Germinal center (tissue), 1 donor: ENCODE measurements at places on chromosomes 13 and 19.

DNA sequence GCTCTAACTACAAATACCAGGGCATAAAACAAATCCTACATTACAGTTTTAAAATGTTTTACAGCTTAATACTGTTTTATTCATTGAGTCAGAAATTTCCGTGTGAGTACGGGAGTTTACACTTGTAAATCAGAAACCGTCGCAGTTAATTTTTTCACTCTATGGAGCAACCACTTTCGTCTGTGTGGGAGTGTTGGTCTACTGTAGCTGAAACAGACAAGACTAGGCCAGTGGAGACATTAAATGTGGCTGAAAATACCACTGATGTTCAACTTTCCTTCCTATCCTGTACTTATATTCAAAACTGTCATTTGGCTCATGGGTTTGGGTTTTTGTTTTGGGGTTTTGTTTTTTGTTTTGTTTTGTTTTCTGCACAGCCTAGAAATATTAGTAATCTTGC is 268.7 kb downstream of the DCT start:
- DNase-seq: no peak

- DNase-seq: no peak
Measured at GRCh38 chr13:99527301-99527700, 26.0 kb downstream of the TM9SF2 start.

DNA sequence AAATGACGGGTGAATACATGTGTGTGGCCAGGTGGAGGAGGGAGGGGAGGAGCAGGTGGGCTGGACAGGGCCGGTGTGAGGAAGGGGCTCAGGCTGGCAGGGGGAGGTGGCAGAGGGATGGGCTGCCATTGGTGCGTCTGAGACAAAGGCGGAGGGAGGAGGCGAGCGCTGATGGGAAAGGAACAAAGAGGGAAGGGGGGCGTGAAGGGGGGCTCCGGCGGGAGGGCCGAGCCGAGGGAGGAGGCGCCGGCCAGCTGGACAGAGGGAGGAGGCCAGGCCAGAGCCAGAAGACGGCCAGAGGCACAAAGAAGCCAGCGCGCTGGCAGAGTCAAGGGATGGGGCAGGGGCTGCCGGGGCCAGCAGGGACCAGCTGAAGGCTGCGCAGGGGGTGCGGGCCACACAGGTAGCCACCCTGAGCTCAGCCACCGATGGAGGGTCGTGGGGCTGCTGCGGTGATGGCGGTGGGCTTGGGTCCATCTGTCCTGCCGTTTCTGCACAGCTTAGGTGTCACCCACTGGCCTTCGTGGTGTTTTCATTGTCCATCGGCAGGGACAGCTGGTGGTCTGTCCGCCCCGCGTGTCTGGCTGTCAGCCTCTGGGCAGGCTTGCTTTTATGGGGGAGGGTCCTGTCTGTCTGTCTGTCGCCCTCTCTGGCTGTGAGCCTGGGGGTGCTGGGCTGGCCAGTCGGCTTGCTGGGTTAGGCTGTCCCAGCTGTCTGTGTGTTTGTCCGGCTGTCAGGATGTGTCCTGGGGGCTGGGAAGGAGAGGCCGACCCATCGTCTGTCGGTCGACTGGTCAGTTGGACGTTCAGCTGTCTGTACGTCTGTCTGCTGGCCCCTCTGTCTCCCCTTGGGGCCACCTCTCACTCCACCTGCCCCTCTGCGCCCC is 2.2 kb downstream of the APC2 start:
- DNase-seq: no peak

- no peak for DNase-seq
Measured at GRCh38 chr19:34236035-34236987, 18.0 kb upstream of the GARRE1 start.

- DNase-seq: no peak
Measured at GRCh38 chr19:31109636-31110035, 239.6 kb downstream of the TSHZ3 start.

DNA sequence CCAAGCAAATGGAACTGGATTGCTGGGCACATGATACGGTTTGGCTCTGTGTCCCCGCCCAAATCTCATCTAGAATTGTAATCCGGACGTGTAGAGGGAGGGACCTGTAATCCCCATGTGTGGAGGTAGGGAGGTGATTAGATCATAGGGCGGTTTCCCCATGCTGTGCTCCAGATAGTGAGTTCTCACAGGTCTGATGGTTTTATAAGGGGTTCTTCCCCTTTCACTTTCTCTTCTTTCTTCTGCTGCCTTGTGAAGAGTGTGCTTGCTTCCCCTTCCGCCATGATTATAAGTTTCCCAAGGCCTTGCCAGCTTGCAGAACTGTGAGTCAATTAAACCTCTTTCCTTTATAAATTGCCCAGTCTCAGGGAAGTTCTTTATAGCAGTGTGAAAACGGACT is 32.6 kb upstream of the MTIF3 start:
- peak; percentile 59 for DNase-seq

- DNase-seq: no peak
Measured at GRCh38 chr19:30480097-30480496, 107.9 kb downstream of the ZNF536 start.

GRCh38 chr13:114200399-114200911 is 21.4 kb downstream of the CFAP97D2 start:
- no peak for DNase-seq

DNA sequence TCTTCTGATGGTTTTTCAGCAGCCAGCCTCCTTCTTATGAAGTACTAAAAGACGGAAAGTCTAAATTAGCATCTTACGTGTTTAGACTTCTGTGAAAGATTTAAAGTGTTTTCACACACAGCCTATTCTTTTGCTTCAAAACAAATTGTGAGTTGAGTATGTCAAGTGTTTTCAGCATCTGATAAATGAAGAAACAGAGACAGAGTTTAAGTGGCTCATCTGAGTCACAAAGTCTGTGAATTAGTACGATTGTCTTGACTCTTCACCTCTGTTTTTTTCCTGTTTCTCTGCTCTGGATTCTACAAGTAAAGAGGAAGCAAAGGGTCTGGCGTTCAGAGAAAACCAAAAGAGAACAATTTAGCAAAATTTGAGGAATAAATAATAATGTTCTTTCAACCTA is 116.4 kb downstream of the FRY start:
- no peak for DNase-seq

DNA sequence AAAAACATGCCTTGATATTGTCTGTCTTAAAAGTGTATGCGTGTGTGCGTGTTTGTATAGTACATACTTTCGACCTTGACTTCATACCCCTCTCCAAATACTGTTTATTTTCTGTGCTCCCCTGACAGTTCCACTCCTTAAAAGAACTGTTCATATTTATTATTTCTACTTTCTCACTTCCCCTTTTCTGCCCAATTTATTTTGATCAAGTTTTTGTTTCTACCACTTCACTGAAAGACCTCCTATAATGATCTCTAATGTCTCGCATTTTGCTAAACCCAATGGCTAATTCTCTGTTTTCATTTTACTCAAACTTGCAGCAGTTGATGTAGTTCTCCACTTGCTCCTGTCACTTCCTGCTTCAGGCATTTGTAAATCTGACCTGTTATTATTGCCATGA is 426.1 kb upstream of the KLF12 start:
- no peak for DNase-seq

DNA sequence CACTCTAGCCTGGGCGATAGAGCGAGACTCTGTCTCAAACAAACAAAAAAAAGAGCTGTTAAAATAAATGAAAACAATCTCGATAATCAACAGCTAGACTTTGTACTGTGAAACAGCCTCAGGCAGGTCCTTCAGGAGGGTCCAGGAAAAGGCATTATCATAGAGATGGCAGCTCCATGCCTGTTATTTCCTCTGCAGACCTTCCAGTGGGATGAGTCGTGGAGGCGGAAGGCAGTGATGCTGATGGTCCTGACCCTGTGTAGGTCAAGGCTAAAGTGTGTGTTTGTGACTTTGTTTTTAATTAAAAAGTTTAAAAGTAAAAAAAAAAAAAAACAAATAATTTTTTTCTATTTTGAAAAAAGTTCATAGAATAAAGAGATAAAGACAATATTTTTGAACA is 117.4 kb downstream of the TNFRSF19 start:
- no peak for DNase-seq

- DNase-seq: no peak
Measured at GRCh38 chr19:16340092-16340491, 15.5 kb downstream of the KLF2 start.

- DNase-seq: peak; percentile 45
Measured at GRCh38 chr19:42466521-42467182, 23.9 kb upstream of the CXCL17 start.

GRCh38 chr19:48390188-48391099 is 907 bp downstream of the KDELR1 start:
- peak; percentile 76 for DNase-seq

GRCh38 chr13:34459856-34460255 is 482.2 kb upstream of the NBEA start:
- DNase-seq: no peak

- DNase-seq: no peak
Measured at GRCh38 chr13:22092791-22093560, 422.1 kb downstream of the FGF9 start.

- DNase-seq: no peak
Measured at GRCh38 chr13:49649244-49649962, 21.1 kb downstream of the ARL11 start.

DNA sequence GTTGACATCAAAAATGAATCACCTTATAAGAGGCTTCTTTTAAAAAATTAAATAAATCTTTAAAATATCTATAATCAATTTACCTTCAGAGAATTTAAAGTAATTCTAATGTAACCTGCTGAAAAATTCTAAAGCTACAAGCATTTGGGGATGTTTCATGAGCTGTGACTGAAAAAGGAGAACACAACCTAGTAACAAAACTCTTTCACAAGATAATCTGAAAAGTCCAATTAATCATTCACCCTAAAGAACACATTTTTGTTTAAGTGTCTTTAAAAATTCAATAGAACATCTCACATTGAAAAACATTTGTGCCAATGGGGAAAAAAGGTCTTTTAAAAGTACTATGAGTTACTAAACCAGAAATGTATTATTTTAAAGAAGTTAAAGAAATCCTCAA is 22.8 kb downstream of the KLF12 start:
- DNase-seq: no peak

DNA sequence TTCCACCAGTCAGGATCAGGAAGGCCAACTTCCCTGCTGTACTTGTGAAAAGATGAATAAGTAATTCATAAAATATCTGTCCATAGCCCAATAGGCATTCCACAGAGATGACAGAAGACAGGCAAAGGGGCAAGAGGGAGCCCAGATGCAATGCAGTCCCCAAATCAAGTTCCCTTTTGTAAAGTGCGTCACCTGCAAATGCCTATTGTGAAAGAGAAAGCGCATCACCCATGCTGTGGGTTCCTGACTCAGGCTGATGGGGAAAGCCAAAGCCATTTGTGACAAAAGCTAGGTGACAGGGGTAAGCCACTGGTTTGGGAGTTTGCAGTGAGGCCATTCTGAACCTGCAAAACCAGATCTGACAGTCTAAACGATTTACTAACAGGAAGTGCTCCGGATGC is 157.5 kb upstream of the ZNF536 start:
- DNase-seq: no peak

- DNase-seq: no peak
Measured at GRCh38 chr13:32840989-32841713, 175.1 kb upstream of the KL start.

GRCh38 chr13:91596842-91597241 is 198.4 kb downstream of the GPC5 start:
- no peak for DNase-seq

DNA sequence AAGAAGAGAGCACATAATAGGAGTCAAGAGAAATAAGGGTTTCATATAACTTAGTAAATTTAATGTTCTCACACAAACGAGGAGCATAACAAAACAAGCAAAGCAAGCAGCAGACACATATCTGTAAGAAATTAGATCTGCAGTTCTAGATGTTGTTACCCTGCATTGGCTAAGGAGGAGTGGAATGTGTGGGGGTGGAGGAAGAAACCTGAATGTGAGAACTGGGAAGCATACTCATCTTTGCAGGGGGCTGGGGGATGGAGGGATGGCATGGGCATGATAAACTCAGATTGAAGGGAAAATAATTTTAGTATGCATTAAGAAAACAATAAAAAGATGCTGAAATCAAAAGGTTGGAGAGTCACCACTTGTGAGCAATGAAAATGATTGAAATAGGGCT is 255.0 kb downstream of the LIG4 start:
- no peak for DNase-seq

DNA sequence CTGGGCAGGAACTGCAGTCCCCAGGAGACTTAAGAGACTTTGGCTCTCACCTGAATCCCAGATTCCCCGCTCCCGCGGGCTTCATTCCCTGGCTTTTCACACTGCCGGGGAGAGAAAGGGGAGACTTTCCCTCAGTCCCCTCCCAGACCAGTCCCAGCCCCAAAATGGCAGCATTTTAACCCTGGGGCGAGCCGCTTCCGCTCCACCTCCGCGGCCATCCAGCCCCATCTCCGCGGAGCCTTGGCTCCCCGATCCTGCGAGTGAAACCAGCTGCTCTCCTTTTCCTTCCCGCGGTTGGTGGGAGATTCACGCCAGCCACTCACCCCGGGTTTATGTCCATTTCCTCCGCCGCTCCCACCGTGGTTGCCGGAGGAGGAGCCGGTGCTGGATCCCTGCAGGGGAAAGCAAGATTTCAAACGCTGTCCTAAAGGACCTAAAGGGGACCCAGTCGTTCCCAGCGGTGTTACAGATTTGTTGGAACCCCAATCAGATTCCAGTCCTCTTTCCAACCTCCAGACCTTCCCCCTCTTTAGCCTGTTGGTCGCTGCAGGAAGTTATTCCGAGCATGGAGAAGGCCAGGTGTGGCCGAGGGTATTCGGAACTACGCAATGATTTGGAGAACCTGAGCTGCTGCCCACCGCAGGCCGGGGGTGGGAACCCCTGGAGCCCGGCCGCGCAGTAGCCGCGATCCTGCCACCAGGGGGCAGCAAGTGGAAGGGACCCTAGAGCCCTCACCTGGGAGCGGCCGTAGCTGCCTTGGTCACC is 3.4 kb downstream of the DMKN start:
- DNase-seq: peak; percentile 89

DNA sequence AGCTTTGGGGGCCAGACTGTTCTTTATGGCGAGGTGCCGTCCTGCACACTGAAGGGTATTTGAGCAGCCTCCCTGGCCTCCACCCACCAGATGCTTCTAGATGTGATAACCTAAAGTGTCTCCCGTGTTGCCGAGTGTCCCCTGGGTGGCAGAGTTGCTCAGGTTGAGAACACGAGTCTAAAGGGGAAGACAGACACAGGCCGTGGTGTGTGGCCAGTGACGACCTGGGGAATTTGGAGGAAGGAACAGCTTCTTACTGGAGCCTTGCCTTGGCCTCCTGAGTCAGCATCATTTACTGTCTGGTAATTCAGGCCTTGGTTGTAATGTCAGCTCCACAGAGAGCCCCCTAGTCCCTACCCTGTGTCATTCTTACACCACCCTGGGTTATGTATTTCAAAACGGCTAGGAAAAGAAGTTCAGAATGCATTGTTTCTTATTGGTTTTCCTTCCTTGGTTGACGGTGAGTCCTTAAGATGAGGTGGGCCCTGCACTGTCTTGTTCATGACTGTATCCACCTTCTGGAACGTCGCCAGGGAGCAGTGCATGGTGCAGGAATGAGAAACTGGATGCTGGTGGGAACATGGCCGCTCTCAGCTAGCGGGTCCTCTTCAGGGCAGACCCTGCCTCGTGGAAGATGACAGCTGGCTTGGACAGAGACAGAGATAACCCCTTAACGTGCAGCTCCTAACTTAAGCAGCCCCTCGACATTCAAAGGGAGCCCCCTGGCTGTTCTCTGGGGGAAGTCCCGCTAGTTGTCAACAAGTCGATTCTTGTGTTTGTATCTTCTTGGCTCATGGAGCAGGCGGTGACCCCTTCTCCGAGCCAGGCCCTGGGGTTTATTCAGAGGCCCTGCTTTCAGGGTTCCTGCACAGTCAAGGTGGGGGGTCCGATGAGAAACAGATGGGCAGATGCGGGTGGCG is 7.2 kb downstream of the SIN3B start:
- peak; percentile 33 for DNase-seq
